ENCODE measurements at places on chromosomes 7 and 10. TPM values are rescaled to one million over a fixed set of nuclear protein-coding genes. Genes with fewer than 3 reads are reported as not detected.

Gene CHN2
- total RNA-seq: 1.7 TPM

Gene AP3M1
- 35.4 TPM for total RNA-seq

Gene MDFIC
- 53.5 TPM for total RNA-seq

Gene GPC2
- total RNA-seq: 4.3 TPM

Gene SH3PXD2A
- 7.4 TPM for total RNA-seq

Gene ENTPD1
- total RNA-seq: 4.4 TPM

Gene GLCCI1
- 11.3 TPM for total RNA-seq

Gene MBL2
- not detected for total RNA-seq

Gene PPA1
- total RNA-seq: 368 TPM

Gene SP8
- not detected for total RNA-seq

Gene TMEM26
- total RNA-seq: not detected

Gene CCL26
- not detected for total RNA-seq

Gene SLIT1
- total RNA-seq: 1.2 TPM

Gene MYPN
- total RNA-seq: not detected

Gene EFCAB10
- not detected for total RNA-seq

Gene RSU1
- 47.5 TPM for total RNA-seq

Gene PARP12
- total RNA-seq: 29.9 TPM

Gene RBM20
- total RNA-seq: 0.72 TPM

Gene FKBP6
- total RNA-seq: not detected

Gene DPP6
- total RNA-seq: not detected

Gene PPP1R9A
- 0.05 TPM for total RNA-seq

Gene POU6F2
- total RNA-seq: not detected

Gene BLNK
- 0.16 TPM for total RNA-seq

Gene TECPR1
- 25.6 TPM for total RNA-seq

Gene CUBN
- total RNA-seq: 0.65 TPM

Gene ANKRD30A
- total RNA-seq: not detected

Gene GNGT1
- total RNA-seq: not detected

Gene CFAP43
- 0.16 TPM for total RNA-seq

Gene NAT16
- total RNA-seq: not detected

Gene ZNF485
- total RNA-seq: 8.7 TPM

Gene CRTAC1
- not detected for total RNA-seq

Gene ETV1
- 0.18 TPM for total RNA-seq

Gene GRM8
- not detected for total RNA-seq

Gene SPACDR
- total RNA-seq: 4.6 TPM

Gene ANKRD2
- total RNA-seq: not detected

Gene CDHR1
- 1.8 TPM for total RNA-seq

Gene DOCK4
- 0.31 TPM for total RNA-seq

Gene SCD
- 271 TPM for total RNA-seq

Gene ALOX5
- total RNA-seq: 0.56 TPM

Gene GIGYF1
- total RNA-seq: 41.5 TPM

Gene ADD3
- total RNA-seq: 66.8 TPM

Gene SEMA3E
- not detected for total RNA-seq

Gene GCK
- 2.1 TPM for total RNA-seq

Gene MARVELD1
- total RNA-seq: 2.3 TPM

Gene RAMP3
- total RNA-seq: not detected

Gene CXCL12
- total RNA-seq: not detected

Gene LYZL1
- not detected for total RNA-seq

Gene CALY
- total RNA-seq: not detected

Gene ZNF467
- 0.09 TPM for total RNA-seq

Gene PRRT4
- total RNA-seq: 0.69 TPM
